ENCODE measurements at places on chromosomes 3 and 15.

DNA sequence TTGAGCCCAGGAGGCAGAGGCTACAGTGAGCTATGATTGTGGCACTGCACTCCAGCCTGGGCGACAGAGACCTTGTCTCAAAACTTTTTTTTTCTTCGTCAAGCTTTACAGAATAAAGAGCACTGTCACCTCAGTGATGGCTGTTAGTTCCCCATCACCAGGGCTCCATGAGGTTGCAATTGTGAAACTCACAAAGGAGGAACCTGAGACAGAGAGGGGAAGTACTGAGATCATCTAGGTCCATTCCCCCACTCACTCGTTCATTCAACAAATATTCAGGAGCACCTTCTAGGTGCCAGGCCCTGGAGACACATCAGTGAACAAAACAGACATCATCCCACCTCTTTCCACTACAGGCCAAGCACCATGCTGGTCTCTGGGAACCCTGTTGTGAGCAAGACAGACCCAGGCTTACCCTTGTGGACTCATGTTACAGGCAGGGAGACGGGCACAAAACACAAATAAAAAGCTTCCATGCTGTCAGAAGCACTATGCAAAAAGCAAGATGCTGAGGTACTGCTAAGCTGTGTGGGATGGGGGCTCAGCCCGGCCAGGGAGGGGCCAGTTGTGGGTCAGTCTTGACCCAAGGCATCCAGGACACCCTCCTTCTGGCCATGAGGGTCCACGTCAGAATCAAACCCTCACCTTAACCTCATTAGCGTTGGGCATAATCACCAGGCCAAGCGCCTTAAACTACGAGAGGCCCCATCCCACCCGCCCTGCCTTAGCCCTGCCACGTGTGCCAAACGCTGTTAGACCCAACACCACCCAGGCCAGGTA, 2.1 kb upstream of the RHO start:
- no peak for DNase-seq

- DNase-seq = no peak
Observed at GRCh38 chr3:81496407-81497104, 264.9 kb downstream of the GBE1 start.

GRCh38 chr15:33975022-33975565, 6.8 kb downstream of the CHRM5 start:
- no peak for DNase-seq

GRCh38 chr15:82709081-82709420, 624 bp downstream of the AP3B2 start:
- no peak for DNase-seq

- no peak for DNase-seq
Observed at GRCh38 chr15:66922608-66923007, 142.8 kb upstream of the SMAD3 start.

- DNase-seq = no peak
Observed at GRCh38 chr15:53530761-53531160, 228.7 kb downstream of the WDR72 start.

GRCh38 chr3:188624384-188624783, 470.4 kb downstream of the LPP start:
- DNase-seq = no peak

DNA sequence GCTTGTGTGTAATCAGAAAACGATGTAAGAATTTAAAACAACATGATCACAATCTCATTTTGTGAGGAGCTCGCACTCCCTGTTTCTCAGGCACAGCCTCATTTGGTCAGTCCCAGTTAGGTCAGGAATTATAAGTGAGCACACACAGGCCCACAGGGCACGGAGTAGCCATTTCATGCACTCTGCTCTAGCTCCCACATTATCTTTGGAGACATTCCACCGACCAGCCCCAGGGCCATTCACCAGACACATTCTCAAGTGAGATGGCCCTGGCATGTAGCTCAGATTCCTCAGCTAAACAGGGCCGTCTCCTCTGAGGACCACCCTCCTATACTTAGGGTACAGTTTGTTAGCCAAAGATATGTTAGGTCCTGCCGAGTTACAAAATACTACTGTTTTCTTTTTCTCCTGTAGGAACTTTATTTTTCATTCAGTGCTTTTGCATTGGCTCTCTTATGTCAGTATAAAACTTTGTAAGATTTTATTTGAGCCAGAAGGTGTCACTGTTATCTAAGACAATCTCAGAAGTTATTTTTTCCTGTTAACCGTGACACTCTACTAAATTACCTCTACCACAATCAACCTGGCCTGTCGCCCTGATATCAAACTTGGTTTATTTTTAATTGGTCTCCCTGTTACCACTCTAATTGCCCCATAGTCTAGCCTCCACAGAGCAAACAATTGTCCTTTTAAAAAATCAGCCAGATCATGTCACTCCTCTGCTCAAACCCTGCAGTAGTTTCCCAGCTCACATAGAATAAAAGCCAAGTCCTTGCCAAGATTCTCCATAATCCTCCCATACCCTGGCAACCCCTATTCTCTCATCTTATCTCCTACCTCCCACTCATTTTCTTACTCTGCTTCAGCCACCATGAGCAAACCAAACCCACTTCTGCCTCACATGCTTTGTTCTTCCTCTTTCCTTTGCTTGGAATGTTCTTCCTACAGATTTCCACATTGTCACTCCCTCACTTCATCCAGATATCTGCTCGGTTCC, 105.7 kb downstream of the PPP2R3A start:
- DNase-seq = no peak

DNA sequence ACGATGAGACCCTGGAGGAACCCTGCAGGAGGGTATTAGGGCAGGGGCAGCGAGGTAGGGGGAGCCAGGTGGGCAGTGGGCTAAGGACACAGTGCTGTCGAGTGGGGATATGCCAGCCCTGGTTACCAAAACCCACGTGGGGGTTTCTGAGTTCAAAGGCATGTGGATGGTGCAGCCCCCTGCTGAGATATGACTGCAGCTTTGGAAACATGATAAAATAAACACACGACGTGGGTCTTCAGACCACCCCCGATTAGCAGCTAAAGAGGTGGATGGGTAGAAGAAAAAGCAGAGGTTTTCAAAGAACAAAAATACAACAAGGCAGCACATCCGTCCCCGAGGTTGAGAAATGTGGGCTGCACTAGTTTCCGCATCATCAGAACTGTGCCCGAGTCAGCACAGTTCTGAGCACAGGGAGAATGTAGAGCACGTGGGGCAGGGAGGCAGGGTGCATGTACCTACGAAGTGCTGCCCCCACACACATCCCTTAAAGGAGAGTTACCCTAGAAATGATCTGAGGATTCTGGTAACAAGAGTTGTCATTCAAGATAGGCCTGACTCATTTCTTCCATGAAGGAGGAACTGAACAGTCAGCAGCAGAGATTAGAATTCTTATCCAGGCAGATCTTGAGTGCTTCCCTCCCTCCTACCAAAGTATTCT, 121.3 kb downstream of the RPLP1 start:
- peak; percentile 43 for DNase-seq

- no peak for DNase-seq
Observed at GRCh38 chr15:58590926-58591325, 158.6 kb downstream of the ADAM10 start.

- DNase-seq = no peak
Observed at GRCh38 chr3:8766148-8766547, 3.3 kb downstream of the OXTR start.

DNA sequence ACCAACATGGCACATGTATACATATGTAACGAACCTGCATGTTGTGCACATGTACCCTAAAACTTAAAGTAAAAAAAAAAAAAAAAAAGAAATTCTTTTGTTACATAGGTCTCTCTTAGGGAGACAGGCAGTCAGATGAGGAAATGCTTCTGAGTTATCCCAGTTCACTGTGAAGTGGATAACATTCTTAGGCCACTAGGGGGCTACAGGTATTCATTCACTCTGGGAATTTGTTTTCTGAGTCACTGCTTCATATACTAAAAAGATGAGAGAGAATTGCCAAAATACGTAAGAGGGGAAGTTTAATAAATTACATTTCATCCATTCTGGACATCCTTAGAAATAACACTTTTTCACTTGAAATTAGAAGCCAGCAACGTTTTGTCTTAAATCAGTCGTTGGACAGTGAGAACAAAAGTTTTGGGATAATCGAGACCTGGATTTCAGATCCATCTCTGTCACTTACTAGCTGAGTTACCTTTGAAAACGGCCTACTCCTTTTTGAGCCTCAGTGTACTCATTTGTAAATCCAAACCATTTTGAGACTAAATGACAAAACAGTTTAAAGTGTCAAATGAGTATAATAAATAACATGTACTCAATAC, 738.4 kb upstream of the ALCAM start:
- no peak for DNase-seq

GRCh38 chr15:94445566-94446160, 214.3 kb downstream of the MCTP2 start:
- DNase-seq = no peak

DNA sequence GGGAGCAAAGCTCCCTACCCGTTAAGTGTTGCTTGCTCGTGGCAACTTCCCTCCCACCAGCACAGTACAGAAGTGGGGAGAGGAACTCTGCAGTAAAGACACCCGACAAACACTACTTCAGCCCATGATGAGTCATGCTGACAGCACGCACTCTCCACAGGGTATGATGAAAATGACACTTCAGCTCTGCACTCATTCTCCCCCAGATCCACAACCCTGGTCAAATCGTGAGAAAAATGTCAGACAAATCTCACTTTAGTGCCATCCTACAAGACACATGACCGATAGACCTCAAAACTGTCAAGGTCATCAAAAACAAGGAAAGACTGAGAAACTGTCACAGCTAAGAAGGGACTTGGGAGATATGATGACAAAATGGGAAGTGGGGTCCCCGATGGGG, 278.9 kb downstream of the OCA2 start:
- no peak for DNase-seq

GRCh38 chr3:124993466-124993865, 58.9 kb upstream of the MUC13 start:
- DNase-seq = no peak

DNA sequence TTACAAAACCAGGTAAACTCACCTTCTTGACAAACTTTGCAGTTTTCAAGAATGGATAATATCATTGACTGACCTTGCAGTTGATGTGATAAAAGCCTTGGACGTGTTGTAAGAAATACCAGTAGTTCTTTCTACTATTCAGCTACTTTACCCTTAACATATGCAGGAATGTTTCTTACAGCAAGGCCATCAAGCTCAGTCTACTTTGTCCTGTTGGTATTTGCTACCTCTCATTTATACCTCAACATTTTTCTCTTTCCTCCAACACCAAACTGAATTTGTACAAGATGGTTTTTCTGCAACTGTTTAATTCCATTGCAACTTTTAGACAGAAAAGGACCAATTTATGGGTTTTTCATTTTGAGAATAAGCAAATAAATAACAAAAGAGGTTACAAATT, 147.4 kb upstream of the BCHE start:
- no peak for DNase-seq

DNA sequence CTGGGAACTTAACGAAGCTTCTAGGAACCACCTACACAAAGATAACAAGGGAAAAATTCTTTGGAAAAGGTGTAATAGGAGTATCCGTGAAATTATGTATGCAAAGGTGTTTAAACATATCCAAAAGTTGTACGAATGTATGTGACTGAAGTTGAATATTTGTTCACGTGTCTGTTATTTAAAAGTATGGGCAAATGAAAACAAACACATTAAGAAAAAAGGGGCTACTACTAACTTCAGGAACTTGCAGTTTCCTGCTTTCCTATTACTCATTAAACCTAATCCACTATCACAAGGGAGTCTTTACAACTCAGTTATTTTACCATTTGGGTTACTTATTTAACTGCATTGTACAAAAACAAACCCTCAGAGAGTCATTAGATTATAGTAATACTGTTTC, 33.9 kb upstream of the GRAMD1C start:
- DNase-seq = no peak

DNA sequence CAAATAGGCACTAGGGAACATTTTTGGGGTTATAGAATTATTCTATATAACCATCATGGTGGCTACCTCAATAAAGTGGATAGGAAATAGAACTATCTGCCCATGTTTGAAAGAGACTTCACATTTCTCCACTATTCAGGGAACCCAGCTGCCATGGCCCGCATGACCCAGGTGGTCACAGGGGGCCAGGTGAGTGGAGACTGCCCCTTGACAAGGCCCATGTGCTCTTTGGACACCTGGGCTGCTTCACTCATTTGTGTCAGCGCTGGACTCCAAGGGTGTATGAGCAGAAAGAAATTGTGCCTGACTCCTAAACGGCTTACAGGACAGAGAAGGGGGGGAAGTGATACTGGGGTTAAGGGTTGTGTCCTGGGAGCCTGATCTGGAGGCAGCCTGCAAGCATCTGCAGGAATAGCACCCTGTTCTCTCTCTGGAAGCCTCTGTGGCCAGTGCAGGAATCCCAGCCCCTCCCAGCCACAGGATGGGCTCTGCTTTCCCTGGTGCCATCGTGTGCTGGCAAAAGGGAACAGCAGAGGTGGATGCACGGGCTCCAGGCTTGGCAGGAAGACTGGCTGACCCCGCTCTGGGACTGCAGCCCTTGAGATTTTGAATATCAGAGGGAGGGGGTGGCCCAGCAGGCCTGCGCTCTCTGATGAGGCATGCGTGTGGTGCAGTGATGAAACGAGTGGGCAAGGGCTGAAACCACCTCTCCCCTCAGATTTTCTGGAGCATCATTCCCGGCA, 9.1 kb upstream of the C3orf22 start:
- DNase-seq = no peak

DNA sequence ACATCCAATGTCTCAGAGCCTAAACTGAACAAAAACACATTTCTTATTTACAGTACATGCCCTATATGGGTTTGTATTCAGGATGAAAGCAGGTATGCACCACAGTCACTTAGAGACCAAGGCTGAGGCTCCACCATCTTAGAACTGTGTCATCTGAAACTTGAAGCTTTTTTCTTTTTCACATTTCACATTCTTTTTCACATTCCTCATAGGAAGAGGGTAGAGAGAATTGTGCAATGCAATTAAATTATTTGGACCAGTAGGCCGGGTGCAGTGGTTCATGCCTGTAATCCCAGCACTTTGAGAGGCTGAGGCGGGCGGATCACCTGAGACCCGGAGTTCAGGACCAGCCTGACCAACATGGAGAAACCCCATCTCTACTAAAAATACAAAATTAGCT, 591.0 kb downstream of the MECOM start:
- no peak for DNase-seq

DNA sequence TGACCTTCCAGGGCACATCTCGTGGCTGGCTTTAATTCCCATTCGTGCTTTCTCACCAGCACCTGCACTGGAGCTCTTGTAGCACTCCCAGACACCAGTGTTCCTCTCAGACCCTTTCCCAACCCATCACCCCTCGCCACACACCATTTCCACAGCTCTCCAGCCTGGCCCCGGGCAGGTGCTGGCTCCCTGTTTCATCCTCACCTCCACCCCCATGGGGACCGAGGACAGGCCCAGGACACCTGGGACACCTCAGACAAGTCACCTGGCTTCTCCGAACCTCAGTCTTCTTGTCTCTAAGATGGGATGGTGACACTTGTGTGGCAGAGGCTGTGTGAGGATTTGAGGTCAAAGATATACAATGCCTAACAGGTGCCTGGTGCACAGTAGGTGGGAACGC, 27.4 kb upstream of the GP9 start:
- no peak for DNase-seq

GRCh38 chr15:48858401-48858800, 19.5 kb upstream of the EID1 start:
- no peak for DNase-seq

All from CD4-positive, alpha-beta T cell treated with Interleukin-17A for 4 hours (primary cell).